ENCODE measurements at places on chromosomes 11 and 22.
A peak's percentile ranks its signal among the peaks of the same experiment; 100 is the strongest.

GRCh38 chr11:43515090-43515489, 156.4 kb downstream of the TTC17 start:
- no peak for DNase-seq

- no peak for DNase-seq
These were observed 26.9 kb upstream of the CSTF3 start for GRCh38 chr11:33187998-33188722.

DNA sequence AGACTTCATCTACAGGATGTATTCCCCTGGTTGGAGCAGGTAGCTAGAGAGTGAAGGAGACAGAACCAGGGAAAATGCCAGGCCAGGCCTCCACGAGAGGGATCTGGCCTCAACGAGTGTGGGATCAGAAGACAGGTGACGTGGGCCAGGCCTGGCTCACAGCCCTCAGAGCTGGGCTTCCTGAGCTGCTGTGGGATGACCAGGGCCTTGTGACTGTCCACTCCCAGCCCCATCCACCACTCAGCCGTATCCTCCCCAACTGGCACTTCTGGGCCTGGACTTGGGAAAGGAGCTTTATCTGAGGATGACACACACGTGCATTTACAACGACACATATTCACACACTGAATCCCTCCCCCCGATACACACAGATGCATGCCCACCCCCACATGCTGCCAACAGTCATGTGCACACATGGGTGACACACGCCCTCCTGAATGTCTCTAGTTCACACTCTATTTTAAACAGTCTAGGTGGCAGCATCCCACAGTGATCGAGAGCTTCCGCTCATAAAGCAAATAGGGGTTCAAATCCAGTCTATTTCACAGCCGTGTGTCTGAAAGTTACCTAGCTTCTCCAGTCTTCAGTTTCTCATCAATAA, 93.1 kb downstream of the TP53I11 start:
- DNase-seq, result no peak

DNA sequence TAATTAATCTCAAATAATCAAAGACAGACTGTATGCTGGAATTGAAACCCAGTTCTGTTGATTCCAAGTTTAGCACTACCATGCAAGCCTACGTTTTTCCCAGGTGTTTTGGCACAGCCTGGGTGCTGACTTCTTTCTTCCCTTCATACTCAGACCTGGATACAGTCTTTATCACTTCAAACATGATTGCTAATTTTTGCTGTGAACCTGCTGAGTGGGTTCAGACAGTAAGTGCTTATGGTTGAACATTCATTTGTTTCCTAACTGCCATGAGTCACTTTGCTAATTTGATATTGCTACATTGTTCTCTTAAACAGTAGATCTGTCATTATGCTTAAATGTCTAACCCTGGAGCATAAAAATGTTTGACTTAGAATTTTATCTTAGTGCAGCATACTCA, 12.2 kb downstream of the PAAF1 start:
- no peak for DNase-seq

DNA sequence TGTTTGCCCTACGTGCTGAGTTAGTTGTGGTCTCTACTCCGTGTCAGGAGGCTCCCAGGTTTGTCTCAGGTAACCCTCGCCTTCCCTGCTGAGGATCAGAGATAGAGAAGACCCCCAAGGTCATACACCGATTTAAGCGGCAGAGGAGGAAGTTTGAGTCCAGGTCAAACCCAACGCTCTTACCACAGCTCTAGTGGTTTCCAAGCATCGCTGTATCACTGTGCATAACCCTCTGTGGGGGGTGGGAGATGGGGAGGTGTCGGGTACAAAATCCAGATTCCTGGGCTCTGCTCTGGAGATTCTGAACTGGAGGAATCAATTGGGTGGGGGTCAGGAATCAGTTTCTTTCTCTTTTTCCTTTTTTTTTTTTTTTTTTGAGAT, 627 bp downstream of the DNAJC4 start:
- DNase-seq, result no peak

DNA sequence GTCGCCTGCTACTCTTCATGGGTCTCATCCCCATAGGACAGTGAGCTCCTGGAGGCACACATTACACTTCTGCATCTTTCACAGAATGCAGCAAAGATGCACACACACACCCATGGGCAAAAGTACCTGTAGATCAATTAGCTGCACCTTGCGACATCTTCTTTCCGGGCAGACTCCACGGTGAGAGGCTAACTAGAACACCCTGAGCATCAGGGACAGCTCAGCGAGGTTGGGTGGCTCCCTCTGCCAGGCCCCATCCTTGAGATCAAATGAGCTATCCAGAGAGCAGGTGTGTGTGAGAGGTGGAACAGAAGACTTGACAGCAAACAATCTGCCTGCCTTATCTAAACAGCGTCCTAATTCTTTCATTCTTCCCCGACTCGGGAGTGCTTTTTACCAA, 96.1 kb upstream of the BID start:
- DNase-seq, result no peak

DNA sequence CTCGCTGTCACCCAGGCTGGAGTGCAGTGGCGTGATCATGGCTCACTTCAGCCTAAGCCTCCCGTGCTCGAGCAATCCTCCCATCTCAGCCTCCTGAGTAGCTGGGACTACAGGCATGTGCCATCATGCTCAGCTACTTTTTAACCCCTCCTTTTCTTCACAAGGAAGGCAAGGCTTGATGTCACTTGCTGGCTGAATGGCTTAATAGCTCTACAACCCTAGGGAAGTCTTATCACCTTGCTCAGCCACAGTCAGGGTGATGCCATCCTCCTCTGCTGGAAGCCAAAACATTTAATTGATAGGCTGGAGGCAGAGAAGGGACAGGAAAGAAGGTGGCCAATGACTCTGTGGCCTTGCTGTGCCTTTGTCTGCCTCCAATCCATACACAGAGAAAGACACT, 131.9 kb downstream of the MED15 start:
- DNase-seq, result no peak

DNA sequence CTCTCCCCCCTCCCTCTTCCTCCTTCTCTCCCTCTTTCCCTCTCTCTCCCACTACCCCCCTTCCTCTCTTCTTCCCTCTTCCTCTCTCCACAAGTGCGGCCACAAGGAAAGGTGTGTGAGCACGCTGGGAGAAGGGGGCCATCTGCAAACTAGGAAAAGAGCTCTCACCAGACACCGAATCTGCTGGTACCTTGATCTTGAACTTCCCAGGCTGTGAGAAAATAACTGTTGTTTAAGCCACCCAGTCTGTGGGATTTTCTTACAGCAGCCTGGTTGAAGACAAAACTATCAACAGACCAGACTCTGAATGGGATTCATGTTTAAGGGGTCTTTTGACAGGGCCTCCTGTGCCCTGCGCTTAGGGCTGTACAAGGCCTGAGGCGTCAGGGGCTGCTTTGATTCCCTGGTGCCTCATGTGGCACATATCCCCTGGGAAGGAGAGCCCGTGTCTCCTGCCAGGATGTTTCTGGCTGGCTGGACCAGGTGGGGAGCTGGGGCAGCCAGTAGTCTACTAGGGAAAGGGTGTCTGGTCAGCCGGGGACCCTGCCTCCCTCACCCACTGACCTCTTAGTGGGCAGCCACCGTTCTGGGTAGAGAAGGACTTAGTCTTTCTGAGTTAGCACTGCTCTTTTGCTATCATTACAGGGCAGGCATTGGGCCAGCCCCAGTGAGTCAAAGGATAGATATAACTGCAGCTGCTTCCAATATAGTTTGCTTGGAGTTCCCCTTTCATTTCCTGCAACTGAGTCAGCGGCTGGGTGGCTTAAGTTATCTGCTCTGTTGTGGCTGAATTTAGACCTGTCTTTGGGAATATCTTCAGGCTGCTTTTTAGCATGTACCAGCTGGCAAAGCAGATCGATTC, 6.2 kb downstream of the PANX1 start:
- no peak for DNase-seq

- DNase-seq, result no peak
These were observed 3.6 kb upstream of the CCDC81 start for GRCh38 chr11:86370922-86371594.

- DNase-seq, result peak; percentile 22
These were observed 102.4 kb upstream of the SORL1-AS1 start for GRCh38 chr11:121555121-121555520.

DNA sequence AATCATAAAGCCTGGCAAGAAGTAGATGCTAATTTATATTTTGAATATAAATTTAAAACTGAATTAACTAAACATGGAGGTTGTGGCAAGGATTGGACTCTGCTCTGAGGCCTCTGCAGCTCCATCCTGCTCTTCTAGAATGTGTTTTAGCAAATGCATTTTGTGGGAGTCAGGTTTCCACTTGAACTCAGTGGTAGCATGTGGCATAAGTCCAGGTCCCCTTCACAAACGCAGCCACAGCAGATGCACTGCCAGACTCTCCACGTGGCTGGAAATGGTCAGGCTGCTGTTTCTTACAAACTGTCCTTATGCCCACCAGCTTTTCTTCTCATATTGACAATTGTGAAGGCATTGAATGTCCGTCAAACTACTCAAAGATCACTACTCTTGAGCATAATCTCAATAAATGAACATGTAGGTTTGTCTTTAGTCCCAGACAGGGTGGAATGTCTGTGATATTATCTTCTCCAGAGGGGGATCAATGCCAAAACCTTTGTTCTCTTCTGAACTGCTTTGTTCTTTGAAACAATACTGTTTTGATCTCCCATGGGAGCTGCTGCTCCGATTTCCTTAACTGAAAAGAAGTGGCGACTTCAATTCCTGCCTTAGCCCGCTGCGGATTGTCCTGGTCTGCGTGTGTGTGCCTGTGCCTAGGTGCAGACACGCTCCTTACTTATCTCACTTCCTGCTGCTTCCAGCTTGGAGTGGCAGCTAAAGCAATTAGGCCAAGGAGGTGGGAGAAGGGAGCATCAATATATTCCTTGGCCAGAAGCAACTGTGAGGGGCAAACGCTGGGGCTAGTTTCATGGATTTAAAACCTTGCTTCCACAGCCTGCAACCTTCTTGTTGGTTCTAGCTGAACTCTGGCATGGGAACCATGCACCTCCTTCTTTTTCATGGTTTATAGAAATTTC, 24.2 kb downstream of the EIF4G2 start:
- peak; percentile 70 for DNase-seq

GRCh38 chr11:115627666-115628460, 123.6 kb upstream of the CADM1 start:
- no peak for DNase-seq

GRCh38 chr22:27980424-27981148, 61.5 kb upstream of the PITPNB start:
- DNase-seq, result no peak

DNA sequence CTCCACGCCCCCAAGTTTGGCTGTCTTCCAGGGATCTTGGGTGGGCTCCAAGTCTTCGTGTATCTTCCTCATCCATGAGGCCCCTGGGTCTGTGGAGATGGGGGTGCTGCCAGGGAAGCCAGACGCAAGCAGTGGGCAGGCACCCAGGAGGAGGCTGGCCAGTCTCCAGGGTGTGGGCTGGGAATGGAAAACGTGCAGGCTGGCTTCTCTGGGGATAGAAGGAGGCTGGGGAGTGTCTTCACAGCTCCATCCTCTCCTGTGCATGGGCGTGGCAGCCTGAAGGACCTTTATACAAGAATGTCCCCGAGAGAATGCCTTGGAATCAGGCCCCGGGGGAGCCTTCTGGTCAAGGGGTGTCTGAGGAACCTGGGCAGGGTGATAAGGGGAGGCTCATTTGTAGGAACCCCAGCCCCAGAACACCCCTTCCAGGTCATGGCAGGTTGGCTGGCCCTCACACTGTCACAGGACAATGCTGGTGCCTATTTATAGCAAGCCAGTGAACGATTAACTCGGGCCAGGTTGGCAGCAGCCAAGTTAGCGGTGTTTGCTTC, 14.0 kb downstream of the SGSM1 start:
- DNase-seq, result no peak

- no peak for DNase-seq
These were observed 12.3 kb downstream of the ABTB2 start for GRCh38 chr11:34345540-34345876.

GRCh38 chr11:47186700-47187695, 764 bp upstream of the PACSIN3 start:
- no peak for DNase-seq

- DNase-seq, result no peak
These were observed 106.9 kb downstream of the SYN3 start for GRCh38 chr22:32951076-32951806.

DNA sequence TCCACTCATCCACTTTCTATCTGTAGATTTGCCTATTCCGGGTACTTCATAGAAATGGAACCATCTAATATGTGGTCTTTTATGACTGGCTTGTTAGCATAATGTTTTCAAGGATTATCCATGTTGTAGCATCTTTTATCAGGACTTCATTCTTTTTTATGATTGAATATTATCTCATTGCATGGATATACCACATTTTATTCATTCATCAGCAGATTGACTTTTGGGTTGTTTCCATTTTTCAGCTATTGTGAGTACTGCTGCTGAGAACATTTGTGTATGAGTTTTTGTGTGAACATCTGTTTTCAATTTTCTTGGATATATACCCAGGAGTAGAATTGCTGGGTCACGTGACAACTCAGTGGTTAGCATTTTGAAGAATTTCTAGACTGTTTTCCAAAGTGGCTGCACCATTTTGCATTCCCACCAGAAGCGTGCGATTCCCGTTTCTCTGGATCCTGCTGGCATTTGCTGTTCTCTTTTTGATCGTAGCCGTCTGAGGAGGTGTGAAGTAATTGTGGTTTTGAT, 8.9 kb downstream of the DERL3 start:
- DNase-seq, result no peak

GRCh38 chr11:104637662-104638170, 260.5 kb downstream of the CASP12 start:
- DNase-seq, result no peak

DNA sequence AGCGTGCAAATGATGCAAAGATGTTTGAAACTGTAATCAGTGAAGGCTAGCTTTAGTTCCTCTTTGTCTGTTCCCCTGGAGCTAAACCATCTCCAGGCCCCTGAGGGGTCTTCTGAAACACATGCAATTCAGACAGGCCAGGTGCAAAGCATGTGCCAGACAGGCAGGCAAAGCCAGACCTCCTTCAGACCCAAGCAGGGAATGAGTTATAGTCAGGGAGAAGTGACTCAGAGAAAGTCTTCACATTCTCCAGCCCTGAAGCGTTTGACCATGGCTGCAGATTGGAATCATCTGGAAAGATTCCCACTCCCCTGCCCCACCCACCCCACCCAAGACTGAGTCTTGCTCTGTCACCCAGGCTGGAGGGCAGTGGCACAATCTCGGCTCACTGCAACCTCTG, 187.0 kb upstream of the ISX start:
- no peak for DNase-seq

DNA sequence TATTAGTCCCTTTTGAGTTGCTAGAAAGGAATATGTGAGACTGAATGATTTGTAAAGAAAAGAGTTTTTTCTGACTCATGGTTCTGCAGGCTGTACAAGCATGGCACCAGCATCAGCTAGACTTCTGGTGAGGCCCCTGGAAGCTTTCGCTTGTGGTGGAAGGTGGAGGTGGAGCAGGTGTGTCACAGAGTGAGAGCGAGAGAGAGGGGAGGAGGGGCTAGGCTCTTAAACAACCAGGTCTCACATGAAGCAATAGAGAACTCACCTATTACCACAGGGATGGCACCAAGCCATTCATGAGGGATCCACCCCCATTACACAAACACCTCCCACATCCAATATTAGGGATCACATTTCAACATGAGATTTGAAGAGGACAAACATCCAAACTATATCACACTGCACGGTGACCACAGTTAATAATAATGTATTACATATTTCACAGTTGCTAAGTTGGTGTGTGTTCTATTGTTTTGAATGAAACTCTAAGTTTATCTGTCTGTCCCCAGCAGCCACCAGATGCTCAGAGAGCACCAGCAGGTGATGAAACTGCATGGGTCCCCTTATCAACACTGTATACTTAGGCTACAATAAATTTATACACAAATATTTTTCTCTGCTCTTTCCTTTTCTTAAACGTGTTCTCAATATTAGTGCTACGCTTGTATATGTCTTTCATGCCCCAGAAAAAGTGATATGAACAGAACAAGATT, 14.1 kb downstream of the ZFP91 start:
- DNase-seq, result peak; percentile 20
